ENCODE measurements at places on chromosomes 6 and 20.

DNA sequence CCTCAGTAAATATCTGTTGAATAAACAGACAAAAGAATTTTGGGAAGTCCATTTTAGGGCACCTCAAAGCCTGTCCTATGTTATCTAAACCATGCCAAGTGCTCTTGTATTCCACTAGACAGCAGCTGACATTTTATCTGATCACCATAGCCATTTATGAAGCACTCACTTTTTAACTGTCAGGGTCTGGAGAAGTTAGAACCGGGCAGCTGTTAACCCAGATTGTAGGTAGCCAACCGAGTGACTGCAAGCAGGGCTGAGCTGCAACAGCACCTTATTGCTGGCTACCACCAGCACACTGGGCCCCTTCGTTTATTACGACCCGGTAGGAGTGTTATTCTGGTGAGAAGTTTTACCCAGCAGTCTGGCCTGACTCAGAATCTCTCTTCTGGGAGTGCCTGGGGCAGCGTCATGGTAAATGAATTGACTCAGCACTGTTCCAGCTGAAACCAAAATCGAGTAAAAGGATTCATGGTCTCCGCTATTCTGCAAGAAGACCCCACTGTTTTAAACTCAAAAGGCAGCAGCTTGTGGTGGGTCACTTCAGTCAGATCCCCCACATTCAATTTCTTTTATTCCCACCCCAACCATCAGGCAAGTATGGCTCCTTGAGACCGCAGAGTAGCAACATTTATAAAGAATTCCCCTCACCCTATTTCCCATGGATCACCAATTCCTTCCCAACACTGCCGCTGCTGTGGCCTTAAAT lies 1.7 kb downstream of the UBE2V1 start:
- DNase-seq: peak; percentile 59

DNA sequence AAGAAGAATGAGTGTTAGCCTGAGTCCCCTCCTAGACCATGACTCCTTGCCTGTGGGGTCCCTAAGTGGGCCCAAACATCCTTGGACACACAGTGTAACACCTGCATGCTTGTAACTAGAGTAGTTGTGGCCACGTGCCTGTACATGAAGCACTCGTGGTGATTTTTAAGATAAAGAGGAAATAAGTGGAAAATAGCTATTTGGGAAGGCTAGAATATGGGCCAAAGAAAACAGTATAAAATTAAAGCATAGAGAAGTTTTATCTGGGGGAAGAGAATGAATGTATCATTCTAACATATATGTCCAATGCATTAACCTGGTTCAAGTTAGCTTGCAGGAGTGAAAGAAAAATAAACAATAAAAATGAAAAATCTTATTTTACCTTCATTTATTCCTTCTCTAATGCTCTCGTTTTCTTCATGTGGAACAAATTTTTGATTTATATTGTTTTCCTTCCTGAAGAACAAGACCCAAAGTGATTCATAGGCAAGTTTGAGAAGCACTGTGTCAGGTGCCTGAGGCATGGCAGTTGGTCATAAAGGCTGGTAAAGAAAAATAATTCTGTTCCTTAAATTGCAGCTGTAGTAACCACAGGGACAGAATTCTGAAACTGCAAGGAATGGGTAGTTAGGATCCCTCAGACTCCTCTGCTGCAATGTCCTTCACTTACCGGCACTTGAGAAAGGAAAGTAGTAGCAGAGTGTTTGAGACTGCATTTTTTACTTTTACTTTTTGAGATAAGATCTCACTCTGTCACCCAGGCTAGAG lies 8.5 kb upstream of the CST3 start:
- no peak for DNase-seq

DNA sequence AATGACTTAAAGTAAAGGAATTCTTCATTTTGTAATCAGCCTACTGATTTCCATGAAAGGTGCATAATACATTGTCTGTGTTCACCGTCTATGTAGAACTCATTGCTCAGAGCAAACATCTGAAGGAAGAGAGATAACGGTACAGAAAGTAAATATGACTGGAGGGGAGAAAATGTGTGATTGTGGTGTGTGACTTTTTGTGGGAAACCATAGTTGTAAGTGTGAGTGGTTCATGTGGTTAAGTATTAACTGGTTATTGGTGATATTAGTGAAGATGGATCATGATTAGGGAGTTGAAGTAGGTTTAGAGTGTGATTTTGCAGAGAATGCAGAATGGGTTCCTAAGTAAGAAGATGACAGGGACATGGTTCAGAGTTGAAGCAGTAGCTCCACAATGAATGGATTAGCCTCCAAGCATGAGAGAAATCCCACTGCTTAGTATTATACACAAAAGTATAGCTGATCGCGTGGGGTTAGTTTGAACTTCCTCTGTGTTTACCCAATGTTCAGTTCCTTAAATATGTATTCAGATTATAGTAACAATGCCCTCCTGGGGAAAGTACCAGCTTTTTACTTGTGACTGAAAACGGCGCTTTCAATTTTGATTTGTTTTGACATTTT lies 368.9 kb downstream of the UTRN start:
- no peak for DNase-seq

DNA sequence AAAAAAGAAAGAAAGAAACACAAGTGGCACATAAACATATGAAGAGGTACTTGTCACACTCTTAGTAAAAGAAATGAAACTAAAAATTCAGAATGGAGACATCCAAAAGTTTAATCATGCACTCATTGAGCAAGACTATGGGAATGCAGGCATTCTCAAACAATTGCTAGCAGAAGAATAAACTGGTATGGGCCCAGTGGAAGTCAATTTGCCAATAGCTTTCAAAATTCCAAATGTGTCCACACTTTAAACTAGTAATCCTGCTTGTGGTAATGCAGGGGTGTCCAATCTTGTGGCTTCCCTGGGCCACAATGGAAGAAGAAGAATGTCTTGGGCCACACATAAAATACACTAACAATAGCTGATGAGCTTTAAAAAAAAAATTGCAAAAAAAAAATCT lies 97.4 kb downstream of the EPB41L2 start:
- DNase-seq: peak; percentile 42

DNA sequence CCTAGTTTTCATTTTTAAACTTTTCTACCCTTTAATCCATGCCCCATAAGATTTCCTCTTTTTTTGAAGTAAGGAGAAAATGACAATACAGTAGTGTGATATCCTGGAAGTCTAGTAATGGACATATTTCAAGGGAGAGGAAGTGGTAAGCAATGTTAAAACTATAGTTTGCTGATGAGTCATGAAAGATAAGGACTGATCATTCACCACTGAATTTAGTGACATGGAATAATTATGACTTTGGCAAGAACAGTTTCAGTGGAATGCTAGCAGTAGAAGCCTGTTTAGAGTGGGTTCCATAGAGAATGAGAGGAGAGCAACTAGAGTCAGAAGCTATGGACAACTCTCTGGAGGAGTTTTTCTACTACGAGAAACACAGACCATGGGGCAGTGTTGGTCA lies 24.9 kb upstream of the SLC2A12 start:
- DNase-seq: no peak

DNA sequence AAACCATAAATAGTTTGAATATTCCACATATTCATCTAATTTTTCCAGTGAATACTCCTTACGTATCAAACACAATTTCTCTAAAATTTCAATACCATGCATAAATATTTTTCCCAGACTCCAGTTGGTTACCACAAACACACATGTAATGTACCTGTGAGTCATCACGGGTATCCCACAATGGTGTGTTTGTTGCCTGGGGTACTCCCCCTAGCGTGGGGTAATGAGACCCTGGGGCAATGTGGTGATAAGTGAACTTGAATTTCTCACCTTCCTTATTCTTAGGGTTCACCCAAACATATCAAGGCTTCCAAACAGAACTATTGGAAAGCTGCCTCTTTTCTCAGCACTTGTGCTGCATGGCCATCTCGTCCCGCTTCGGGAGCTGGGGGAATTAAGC lies 51.0 kb downstream of the STX7 start:
- DNase-seq: no peak

DNA sequence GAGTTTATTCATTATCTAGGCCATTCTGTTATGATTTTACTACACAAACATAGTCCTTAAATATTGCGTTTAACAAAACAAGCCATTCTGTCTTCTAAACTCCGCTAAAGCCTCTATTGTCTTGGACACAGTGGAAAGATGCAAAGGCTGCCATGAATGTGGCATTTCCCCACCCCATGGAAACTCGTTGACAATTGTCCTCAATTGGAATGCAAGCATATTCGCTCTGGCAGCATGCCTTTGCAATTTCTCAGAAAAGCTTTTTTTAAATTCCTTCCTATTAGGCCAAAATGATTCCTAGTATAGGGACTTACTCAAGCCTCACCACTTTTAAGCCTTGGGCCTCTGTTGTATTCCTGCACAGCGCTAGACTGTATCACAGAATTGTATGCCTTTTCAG lies 22.8 kb downstream of the OR2A4 start:
- no peak for DNase-seq

GRCh38 chr6:162728197-162728596 lies 423 bp downstream of the PACRG start:
- DNase-seq: no peak

DNA sequence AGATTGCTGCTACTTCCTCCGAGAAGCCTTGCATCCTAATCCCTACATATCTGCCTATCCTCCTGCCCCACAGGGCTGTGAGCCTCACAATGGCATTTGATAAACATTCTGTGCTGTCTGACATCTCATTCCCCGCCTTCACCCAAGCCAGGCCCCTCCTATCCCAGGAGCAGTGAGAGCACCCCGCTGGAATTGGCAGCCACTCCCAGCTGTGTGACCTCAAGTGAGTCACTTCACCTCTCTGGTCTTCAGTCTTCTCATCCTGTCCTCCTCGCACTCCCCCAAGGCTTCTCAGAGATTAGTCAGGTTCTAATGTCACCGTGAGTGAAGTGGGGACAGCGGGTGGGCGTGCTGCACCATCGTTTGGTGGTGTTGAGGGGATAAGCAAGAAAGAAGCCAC lies 81.7 kb downstream of the CDH22 start:
- peak; percentile 62 for DNase-seq

- DNase-seq: no peak
Measured at GRCh38 chr20:61053889-61054288, 198.2 kb upstream of the CDH4 start.

GRCh38 chr6:10555625-10556309 lies 34.6 kb downstream of the GCNT2 start:
- peak; percentile 20 for DNase-seq

- DNase-seq: peak; percentile 86
Measured at GRCh38 chr20:62088258-62089127, 22.8 kb upstream of the TAF4 start.

GRCh38 chr20:62918147-62918546 lies 8.2 kb downstream of the DIDO1 start:
- no peak for DNase-seq

DNA sequence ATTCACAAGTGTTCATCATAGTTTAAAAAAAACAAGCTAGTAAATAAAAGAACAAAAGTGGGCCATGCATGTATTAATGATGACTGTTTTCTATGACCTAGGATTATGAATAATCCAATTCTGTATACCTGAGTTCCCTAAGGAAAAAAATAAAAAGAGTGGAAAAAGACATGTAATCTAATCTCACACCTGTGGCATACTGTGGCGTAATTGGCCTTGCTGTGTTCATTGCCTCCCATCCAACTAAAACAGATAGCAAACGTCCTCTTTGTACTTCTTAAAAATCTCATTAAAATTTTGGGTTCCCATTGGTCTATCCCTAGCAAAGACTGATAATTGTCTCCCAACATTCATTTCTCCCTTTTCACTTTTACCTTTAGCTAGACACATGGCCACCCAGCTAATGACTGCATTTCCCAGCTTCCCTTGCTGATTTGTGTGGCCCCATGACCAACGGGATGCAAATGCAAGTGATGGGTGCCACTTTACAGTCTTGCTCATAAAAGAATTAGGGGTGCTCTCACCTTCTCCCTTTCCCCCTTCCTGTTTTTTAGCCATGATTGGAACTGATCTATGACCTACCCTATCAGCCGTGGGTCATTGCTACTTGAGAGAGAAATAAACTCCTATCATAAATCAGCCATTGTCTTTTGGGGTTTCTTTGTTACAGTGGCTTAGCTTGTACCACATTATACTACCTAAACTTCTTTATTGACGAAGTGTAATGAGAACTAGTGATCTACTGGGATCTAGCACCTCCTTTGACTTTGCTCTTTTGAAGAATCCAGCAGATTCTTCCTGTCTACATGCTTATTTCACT lies 32.0 kb upstream of the TBC1D22B start:
- DNase-seq: no peak

DNA sequence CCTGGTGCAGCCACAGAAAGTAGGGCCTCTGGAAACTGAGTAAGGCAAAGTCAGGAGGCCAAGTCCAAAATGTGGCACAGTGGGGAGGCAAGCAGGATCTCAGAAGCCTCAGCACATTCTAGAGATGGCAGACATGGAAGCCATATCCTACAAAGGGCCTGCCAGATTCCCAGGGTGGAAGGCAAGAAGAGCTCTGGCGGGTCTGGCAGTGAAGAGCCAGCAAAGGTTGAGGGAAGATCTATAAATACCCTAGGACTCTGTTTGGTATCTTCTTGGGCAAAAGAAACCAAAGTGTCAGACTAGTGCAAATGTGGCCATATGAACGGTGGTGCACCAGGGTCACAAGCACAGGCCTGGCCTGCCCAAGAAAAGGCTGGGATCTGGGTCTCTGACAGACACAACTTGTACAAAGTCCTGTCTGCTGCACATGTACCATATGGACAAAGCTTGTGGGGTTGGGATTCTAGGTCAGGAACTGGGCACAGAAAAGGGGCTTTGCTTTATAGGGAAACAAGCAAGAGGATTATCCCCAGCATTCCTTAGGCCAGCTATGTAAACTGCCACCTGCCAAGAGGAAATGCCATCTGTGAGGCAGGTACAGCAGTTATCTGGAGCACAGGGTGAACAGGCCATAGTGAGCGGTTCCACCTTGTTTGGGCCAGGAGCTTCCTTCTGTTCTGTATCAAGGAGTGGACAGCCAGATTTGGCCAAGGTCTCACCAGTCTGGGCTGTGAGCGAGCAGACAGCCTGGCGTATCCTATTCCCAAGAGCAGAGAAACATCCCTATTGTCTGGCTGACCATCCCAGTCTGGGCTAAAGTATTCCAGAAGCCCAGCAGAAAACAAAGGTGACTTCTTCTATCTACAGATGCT lies 36.3 kb upstream of the SLC4A11 start:
- no peak for DNase-seq

GRCh38 chr20:25364180-25364788 lies 26.4 kb downstream of the ABHD12 start:
- no peak for DNase-seq

- no peak for DNase-seq
Measured at GRCh38 chr6:159307246-159307790, 138.1 kb downstream of the FNDC1 start.
